T-helper 9 cell (primary cell): ENCODE measurements at places on chromosomes 3 and 15.

GRCh38 chr3:73572368-73572767 is 52.4 kb downstream of the PDZRN3 start:
- no peak for DNase-seq

GRCh38 chr3:183827809-183828537 is 2.6 kb upstream of the MAP6D1 start:
- no peak for DNase-seq

DNA sequence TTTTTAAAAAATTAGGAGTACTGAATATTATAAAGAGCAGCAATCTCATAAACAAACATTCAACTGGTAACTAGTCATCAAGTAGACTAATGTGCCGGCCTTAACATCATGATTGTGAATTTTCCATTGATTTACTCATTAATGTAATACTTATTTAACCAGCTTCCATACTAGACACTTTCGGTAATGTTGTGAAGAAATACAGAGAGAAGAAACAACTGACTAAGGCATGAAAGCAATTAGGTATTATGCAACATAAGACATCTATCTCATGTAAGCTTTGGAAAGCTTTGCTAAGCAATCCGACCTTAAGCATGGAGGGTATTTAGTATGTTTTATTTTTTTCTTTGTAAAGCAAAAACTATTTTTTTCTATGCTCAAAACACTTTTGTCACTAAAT is 108.0 kb downstream of the IL1RAP start:
- DNase-seq, result no peak

GRCh38 chr3:152593242-152593641 is 241.7 kb upstream of the P2RY1 start:
- no peak for DNase-seq

DNA sequence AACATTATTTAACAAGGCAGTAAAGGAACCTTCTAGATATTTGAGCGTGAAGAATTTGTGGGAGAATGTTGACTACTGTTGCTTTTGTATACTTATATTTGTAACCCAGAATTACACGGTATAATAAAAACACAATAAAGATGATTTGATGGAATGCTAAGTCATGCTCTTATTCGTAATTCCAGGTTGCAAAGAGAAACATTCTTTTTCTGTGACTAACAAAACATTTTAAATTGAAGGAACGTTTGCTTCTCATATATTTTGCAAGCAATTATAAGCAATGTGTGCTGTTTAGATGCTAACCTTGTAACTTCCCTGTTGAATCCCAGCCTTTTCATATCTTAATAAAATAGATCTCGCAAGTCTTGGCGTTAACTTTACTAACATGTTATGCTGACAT is 124.4 kb upstream of the CGNL1 start:
- DNase-seq, result no peak

DNA sequence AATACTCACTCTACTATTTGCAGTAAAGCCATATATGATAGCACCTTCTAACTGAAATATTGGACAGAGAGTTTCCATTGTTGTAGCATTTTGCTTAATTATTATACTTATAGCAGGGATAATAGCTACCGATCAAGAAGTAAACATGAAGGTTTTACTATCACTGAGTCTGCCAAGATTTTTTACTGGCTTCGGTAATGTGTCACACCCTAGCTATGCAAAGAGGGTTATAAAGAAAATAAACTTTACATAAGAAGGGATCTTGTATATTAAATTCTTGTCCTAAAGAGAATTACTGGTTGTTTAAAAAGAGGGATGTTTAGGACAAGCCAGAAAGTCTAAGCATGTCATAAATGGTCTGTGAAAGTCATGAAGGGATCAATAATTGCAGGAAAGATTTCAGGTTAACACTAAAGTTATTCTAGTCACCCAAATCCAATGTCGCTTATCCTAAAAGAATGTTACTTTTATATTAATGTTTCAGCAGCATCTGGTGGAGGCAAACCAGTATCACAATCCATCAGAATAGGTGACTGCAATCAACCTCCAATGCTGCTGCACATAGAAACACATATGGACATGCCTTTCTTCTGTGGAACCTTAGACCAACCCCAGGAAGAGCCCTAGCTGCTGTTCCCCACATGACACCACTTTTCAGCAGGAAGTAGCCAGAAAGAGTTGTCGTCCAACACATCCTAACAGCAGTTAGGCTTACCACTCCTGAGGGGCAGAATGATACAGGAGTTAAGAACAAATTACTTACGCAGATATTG is 62.7 kb upstream of the GK5 start:
- DNase-seq, result no peak

- no peak for DNase-seq
These were observed 153.4 kb upstream of the SMAD3 start for GRCh38 chr15:66912001-66912400.

DNA sequence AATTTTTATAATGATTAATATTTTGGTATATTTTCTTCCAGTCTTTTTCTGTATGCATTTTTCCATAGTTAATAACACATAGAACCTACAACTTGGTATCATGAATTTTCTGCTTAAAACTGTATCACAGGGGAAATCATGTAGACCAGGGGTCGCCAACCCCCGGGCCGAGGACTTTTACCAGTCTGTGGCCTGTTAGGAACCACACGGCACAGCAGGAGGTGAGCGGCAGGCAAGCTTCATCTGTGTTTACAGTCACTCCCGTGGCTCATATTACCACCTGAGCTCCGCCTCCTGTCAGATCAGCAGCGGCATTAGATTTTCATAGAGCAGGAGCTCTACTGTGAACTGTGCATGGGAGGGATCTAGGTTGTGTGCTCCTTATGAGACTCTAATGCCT is 54.7 kb downstream of the RPL22L1 start:
- DNase-seq, result no peak

- DNase-seq, result no peak
These were observed 93.2 kb upstream of the TLE3 start for GRCh38 chr15:70190965-70191364.

DNA sequence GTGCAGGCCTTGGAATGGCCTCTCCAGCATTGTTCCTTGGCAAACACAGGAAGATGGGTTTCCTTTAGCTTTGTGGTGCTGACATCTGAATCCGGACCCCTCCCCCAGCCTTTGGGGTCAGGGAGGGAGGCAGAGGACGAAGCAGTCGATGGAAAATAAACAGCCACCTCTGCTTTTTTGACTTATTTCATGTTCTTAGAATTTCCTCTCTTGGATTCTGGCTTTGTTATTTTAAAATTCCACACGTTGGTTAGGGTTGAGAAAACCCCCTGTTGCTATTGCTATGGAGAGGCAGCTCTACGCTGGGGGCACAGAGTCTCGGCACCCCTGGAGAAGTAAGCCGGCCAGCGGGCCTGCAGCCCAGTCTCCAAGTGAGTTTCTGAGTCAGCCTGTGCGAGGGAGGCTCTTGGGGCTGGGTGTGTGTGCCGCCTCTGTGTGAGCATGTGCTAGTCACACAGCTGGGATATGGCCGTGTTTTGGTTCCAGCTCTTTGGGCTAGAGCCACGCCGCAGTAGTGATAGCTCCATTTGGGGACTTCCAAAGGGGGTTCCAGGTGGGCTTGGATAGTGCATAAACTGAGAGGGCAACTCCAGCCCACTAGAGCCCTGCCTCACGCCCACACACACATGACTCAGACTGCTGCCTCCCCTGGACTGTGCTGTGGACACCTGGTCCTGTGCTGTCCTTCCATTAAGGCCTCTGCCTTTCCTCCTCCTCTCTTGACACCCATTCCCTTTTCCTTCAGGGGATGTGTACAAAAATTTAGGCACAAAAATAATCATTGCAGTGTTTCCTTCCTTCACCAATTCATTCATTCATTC is 58.8 kb downstream of the AMOTL2 start:
- DNase-seq, result no peak

DNA sequence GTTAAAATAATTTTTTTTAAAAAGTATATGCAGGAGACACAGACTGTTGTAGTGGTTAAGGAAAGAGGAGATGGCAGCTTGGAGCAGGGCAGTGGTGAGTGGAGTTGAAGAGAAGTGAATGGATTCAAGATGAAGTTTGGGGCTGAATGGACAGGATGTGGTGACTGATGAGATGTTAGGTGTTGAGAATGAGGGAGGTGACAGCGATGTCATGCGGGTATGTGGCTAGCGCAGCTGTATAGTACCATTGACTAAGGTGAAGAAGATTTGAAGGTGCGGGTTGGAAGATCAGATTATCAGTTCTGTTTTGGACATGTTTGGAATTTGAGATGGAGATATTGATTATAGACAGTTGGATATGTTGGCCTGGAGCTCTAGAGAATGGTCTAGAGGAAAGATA is 20.1 kb downstream of the FBXO22 start:
- no peak for DNase-seq

DNA sequence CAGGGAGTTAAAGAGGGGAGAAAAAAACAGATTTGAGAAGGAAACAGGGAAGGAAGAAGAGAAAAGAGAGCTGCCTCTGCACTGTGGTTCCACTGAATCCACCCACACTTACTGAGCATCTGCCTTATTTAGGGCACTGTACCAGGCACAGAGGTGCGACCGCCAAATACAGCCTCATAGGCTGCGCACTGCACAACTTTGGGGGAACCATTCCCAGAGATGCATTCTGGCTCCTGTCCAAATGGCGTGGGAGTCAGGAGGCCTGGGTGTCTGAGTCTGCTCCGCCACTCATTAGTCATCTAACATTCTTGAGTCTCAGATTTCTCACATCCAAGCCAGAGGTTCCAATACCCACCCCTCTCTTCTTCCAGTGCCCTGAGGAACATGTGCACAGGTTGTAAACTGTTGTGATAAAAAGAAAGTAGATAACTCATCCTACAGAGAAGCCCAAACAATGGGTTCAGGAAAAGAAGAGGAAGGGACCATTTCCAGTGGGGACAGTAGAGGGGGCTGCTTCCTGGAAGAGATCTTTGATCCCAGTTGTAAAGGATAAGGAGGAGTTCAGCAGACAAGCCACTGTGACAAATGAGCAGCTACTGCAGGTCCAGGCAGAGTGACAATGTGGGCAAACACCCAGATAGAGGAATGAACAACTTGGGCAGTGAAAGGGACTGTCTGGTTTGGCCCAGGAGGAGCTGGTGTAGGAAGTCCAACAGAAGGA is 254.6 kb downstream of the UACA start:
- no peak for DNase-seq
